ENCODE measurements at places on chromosomes 3 and 15.

DNA sequence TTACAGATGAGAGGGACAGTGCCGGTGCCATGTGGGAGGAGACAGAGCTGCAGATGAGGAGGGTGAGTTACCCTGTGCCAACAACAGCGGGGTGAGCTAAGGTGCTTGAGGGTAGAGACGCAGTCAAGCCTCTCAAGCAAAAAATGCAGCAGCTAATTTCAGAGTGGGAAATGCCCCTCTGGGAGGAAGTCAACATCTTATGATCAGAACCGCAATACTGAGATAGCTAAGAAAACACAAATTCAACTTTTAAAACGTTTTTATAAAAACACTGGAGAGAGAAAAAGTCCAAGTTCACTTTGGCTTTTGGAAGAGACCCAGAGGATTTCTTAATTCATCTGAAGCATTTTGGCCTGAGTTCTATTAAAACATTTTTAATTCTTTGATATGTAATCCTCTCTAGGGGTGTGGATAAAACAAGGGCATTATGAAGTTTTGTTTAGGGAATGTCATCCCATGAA lies 319.2 kb downstream of the SLC9A9 start:
- no peak overlapping the region for H3K4me3 ChIP-seq
- H3K27me3 ChIP-seq = peaks cover 2% of the 10 kb centered on the region
- no peak for DNase-seq
- peaks cover 4% of the 10 kb centered on the region for H3K4me1 ChIP-seq
- H3K27ac ChIP-seq = no peak overlapping the region
- H3K36me3 ChIP-seq = no peaks in the 10 kb centered on the region

- H3K4me1 ChIP-seq = no peaks in the 10 kb centered on the region
- H3K27me3 ChIP-seq = no peaks in the 10 kb centered on the region
- H3K36me3 ChIP-seq = peaks cover 34% of the 10 kb centered on the region
- DNase-seq = no peak
- no peak overlapping the region for H3K4me3 ChIP-seq
Observed at GRCh38 chr3:5143464-5143863, 21.4 kb downstream of the ARL8B start.

- no peak overlapping the region for H3K27ac ChIP-seq
- DNase-seq = no peak
- H3K36me3 ChIP-seq = no peaks in the 10 kb centered on the region
- no peak overlapping the region for H3K4me3 ChIP-seq
Observed at GRCh38 chr3:184479426-184480126, 82.0 kb upstream of the EPHB3 start.

DNA sequence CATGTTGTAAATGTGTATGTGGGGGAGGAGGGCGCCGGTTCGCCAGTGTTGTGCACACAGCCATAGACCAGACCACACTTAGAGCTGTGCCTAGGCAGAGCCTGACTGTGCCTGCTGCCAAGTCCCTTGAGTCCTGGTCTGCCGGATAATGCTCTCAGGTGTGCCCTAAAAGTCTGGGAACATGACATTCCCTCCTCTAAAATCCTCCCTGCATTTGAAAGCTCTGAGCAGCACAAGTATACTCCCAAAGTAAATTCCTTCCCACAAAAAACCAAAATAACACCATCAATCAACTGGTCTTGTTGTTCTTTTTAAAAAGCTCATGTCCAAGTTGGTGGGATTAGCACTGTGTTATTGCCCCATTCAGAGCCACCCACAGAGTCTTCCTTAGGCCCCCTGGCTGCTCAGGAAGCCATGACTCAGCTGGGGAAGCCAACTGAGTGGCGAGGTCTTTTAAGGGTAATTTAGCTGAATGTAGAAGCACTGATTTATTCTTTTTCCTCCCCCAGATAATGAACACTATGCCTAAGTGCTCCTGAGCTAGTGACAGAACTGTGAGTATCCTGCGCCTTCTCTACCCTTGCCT lies 147.8 kb upstream of the MCTP2 start:
- DNase-seq = no peak
- no peak overlapping the region for H3K4me3 ChIP-seq
- H3K4me1 ChIP-seq = peaks cover 26% of the 10 kb centered on the region
- H3K27me3 ChIP-seq = peaks cover 3% of the 10 kb centered on the region
- no peaks in the 10 kb centered on the region for H3K36me3 ChIP-seq
- no peak overlapping the region for H3K27ac ChIP-seq

DNA sequence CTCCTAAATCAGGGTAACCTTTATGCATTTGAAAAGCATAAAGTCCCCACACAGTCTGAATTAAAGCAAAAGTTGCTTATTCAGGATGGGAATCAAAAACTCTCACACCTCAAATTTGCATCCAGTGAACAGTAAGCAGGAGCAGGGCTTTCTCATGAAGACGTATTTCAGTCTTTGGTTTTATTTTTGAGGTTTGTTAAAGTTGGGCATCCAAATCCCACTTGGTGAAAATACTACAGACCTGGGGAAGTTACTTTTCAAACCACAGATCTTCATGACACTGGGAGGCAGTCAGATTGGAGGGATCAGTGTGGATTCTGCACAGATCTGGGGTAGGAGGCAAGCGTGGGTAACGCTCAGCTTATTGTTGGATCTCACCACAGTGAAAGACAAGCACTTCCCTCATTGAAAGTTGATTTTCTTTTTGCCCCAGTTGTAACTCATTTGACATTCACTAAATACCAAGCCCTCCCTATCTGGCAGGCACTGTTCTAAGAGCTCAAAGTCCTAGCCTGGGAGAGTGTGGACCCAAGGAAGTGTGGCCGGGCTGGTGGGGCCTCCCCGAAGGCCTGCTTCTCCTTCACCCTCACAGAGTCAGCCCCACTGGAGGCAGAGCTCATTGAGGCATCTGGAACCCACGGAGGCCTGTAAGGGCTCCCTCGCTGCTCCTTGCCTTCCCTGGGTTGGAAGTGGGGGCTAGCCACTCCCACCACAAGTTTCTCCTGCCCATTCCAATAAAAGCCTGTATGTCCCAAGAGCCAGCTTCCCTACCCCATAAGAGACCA lies 783 bp upstream of the ISG20 start:
- H3K36me3 ChIP-seq = no peaks in the 10 kb centered on the region
- H3K4me3 ChIP-seq = no peak overlapping the region
- H3K27ac ChIP-seq = no peak overlapping the region
- peaks cover 2% of the 10 kb centered on the region for H3K4me1 ChIP-seq
- peaks cover 6% of the 10 kb centered on the region for H3K27me3 ChIP-seq

GRCh38 chr3:166714206-166714605 lies 665.9 kb downstream of the ZBBX start:
- no peak for DNase-seq
- no peak overlapping the region for H3K27ac ChIP-seq
- no peaks in the 10 kb centered on the region for H3K36me3 ChIP-seq
- no peak overlapping the region for H3K4me3 ChIP-seq

- no peak overlapping the region for H3K4me3 ChIP-seq
- peaks cover 16% of the 10 kb centered on the region for H3K36me3 ChIP-seq
- H3K4me1 ChIP-seq = no peaks in the 10 kb centered on the region
- DNase-seq = no peak
- no peaks in the 10 kb centered on the region for H3K27me3 ChIP-seq
Observed at GRCh38 chr3:98038286-98038685, 3.2 kb upstream of the GABRR3 start.

DNA sequence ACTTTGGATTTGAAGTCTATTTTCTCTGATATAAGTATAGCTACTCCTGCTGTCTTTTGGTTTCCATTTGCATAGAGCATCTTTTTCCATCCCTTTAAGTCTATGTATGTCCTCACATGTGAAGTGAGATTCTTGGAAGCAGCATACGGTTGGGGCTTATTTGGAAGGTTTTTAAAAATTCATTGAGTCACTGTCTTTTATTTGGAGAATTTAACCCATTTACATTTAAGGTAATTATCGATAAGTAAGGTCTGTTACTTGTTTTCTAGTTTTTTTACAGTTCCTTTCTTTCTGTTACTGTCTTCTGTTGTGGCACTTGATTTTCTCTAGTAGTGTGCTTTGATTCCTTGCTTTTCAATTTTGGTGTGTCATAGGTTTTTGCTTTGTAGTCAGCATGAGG lies 14.0 kb downstream of the RUBCN start:
- peaks cover 2% of the 10 kb centered on the region for H3K27me3 ChIP-seq
- no peak for DNase-seq
- H3K4me3 ChIP-seq = no peak overlapping the region

- peaks cover 7% of the 10 kb centered on the region for H3K27me3 ChIP-seq
- no peak overlapping the region for H3K27ac ChIP-seq
- no peak for DNase-seq
Observed at GRCh38 chr15:69862540-69862939, 235.2 kb downstream of the TLE3 start.

GRCh38 chr3:48664929-48665328 lies 2.2 kb upstream of the CELSR3 start:
- peaks cover 8% of the 10 kb centered on the region for H3K4me1 ChIP-seq
- H3K36me3 ChIP-seq = peaks cover 6% of the 10 kb centered on the region

DNA sequence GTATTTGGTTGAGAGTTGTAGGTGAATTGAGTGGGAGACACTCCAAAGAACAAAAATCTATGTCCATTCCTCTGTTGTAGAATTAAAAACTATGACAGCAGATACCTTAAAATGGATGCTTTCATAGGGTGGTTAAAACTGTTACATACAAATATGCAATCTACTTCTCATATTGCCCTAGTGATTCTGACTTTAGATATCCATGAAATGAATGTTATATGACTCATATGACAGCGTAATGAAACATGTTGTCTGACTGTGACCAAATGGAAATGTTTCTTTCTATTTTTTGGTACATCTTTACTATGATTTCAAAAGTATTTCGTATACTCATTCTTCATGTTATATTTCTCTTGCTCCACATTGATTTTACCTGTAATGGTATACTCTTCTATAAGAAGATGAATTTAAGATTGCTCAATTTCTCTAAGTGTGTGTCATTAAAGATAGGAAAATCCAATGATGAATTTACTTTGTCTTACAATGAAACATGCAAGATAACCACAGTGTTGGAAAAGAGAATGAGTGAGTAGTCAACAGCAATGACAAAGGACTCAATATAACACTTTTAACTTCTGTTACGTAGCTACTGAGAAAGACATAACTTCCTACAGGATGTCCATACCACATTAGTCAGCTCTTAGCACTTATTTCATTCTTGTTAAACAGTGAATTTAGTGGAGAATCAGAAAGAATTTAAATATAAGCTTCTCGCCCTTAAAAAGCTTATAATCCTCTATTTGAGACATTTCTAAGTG lies 79.3 kb upstream of the LSAMP start:
- H3K27me3 ChIP-seq = peaks cover 2% of the 10 kb centered on the region
- no peaks in the 10 kb centered on the region for H3K4me1 ChIP-seq
- H3K4me3 ChIP-seq = no peak overlapping the region
- no peaks in the 10 kb centered on the region for H3K36me3 ChIP-seq

GRCh38 chr3:149969940-149970715 lies 567 bp downstream of the PFN2 start:
- peak overlapping the region; percentile 94 for H3K27ac ChIP-seq
- peak; percentile 82 for DNase-seq
- no peaks in the 10 kb centered on the region for H3K36me3 ChIP-seq

DNA sequence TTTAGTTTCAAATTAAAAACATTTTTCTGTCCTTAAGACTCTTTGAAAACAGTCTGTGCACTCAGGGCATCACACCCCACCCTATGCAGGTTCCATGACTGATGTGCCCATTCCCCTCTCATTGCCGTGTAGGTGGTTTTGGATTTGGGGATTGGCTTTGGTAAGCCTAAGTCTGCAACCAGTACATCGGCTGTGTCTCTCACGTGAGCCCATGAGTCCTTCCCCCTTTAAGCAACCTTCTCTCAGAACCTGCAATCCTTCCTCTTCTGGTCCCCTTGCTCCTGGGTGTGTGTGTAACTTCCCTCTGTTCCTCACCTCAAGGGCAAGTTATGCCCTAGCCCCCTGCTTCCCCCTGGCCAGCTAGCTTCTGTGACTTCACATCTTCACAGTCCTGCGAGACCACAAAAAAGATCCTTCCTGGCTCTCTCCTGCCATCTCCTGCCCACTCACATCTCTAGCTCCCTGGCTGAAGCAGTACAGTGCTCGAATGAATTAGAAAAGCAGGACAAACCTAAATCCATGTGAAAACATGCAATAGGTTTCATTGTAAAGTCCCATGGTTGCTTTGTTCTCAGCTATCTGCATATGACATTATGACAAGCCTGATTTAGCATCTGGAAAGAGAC lies 126.7 kb downstream of the UACA start:
- no peaks in the 10 kb centered on the region for H3K27me3 ChIP-seq
- H3K4me1 ChIP-seq = peaks cover 3% of the 10 kb centered on the region
- H3K27ac ChIP-seq = no peak overlapping the region

- DNase-seq = no peak
- no peaks in the 10 kb centered on the region for H3K36me3 ChIP-seq
- H3K27ac ChIP-seq = no peak overlapping the region
Observed at GRCh38 chr3:17980863-17981262, 238.4 kb upstream of the TBC1D5 start.

- H3K4me1 ChIP-seq = no peaks in the 10 kb centered on the region
- H3K27me3 ChIP-seq = peaks cover 1% of the 10 kb centered on the region
- no peak overlapping the region for H3K4me3 ChIP-seq
- no peak overlapping the region for H3K27ac ChIP-seq
Observed at GRCh38 chr3:354432-354831, 157.9 kb downstream of the CHL1 start.

- peaks cover 36% of the 10 kb centered on the region for H3K27me3 ChIP-seq
- H3K4me1 ChIP-seq = peaks cover 57% of the 10 kb centered on the region
- no peak overlapping the region for H3K27ac ChIP-seq
- H3K4me3 ChIP-seq = no peak overlapping the region
Observed at GRCh38 chr3:39144748-39145380, 8.5 kb downstream of the CSRNP1 start.

- H3K36me3 ChIP-seq = no peaks in the 10 kb centered on the region
- no peak overlapping the region for H3K27ac ChIP-seq
- peaks cover 11% of the 10 kb centered on the region for H3K4me1 ChIP-seq
- no peaks in the 10 kb centered on the region for H3K27me3 ChIP-seq
- H3K4me3 ChIP-seq = no peak overlapping the region
Observed at GRCh38 chr3:53544357-53544756, 49.9 kb downstream of the CACNA1D start.

GRCh38 chr3:69658514-69659140 lies 80.6 kb upstream of the MITF start:
- H3K4me3 ChIP-seq = no peak overlapping the region
- H3K4me1 ChIP-seq = no peaks in the 10 kb centered on the region
- H3K27ac ChIP-seq = no peak overlapping the region
- peaks cover 5% of the 10 kb centered on the region for H3K36me3 ChIP-seq
- H3K27me3 ChIP-seq = no peaks in the 10 kb centered on the region

- peak within 1 kb of the TSS; percentile 82 for H3K27ac ChIP-seq
- peak within 1 kb of the TSS; percentile 97 for H3K4me3 ChIP-seq
- peaks cover 1% of the 10 kb centered on the region for H3K4me1 ChIP-seq
- DNase-seq = peak; percentile 86
Observed at GRCh38 chr15:83446904-83447709, at the start of gene SH3GL3. SH3GL3 (plus strand) TSS chr15:83447341; CDS start chr15:83447534, 193 bp downstream.

- H3K36me3 ChIP-seq = no peaks in the 10 kb centered on the region
- H3K4me3 ChIP-seq = no peak overlapping the region
- no peaks in the 10 kb centered on the region for H3K27me3 ChIP-seq
Observed at GRCh38 chr3:189272500-189273119, 100.8 kb downstream of the TPRG1 start.

DNA sequence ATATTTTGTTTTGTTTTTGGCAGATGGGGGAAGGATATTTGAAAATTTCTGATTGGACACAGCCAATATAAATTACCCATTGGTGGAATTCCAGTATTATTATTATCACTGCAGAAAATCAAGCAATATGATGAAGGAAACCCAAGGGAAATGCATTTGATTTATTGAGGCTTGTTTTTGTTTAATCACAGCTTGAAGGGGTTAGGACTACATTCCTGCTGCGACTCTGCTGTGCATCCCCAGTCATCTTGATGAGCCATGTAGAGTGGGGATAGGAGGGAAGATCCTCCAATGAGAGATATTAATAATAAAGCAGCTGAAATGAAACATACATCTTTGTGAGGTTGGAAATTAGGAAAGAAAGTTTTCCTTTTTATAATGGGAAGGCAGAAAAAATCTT lies 208.6 kb downstream of the GAP43 start:
- peaks cover 4% of the 10 kb centered on the region for H3K4me1 ChIP-seq
- no peaks in the 10 kb centered on the region for H3K36me3 ChIP-seq
- H3K27ac ChIP-seq = no peak overlapping the region
- no peak overlapping the region for H3K4me3 ChIP-seq
